ENCODE measurements at places on chromosomes 16 and 17. TPM values are rescaled to one million over a fixed set of nuclear protein-coding genes. Genes with fewer than 3 reads are reported as not detected.

- H3K27ac ChIP-seq: no peak overlapping the region
- H3K4me3 ChIP-seq: no peak overlapping the region
- H3K27me3 ChIP-seq: no peaks in the 10 kb centered on the region
- no peaks in the 10 kb centered on the region for H3K36me3 ChIP-seq
Observed at GRCh38 chr17:55004484-55004883, 35.9 kb downstream of the STXBP4 start.

DNA sequence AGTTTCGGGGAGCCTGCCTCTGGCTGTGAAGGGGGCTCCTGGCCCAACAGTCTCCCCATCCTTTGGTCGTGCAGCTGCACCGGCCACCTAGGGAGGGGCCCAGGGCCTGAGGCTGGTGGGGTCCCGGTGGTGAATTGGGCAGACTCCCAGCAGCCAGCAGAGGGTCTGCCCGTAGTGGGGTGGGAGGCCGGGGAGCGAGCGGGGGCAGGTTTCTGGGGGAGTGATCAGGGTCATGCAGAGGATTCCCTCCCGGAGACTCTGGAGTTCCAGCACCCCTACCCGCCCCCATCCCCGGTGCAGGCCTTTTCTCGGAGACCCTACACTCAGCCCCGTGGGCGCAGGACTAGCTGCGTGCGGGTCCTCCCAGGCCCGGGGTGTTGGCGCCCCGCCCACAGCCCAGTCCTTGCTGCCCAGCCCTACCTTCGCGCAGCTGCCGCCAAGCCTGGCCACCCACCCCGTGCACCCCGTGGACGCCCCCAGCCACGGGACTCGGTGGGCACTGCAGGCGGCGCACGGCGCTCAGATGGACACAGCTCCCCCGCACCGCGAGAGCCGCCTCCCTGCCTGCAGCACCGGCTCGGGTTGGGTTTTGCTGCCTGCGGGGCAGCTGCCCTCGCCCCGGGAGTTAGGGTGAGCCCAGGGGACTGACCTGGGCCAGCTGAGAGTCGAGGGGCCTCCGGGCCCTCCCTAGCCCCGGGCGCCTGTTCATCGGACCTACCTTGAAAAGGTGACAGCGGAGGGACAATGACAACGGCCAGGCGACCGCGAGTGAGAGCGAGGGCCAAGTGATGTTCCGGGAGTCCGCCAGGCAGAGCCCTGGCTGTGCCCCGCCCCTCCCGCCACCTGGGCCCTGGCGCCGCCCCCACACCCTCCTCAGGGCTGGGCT, at the start of gene GNG13:
Gene GNG13 (minus strand): TSS at position 787 of the 886 bp plus-strand sequence. CDS start 1,657 bp downstream, outside the sequence.
- H3K36me3 ChIP-seq: no peaks in the 10 kb centered on the region
- DNase-seq: no peak
- H3K27me3 ChIP-seq: peaks cover 9% of the 10 kb centered on the region
- H3K4me1 ChIP-seq: no peaks in the 10 kb centered on the region
- H3K27ac ChIP-seq: no peak within 1 kb of the TSS

GRCh38 chr17:64120159-64120810, 9.7 kb downstream of the ERN1 start:
- no peak overlapping the region for H3K4me3 ChIP-seq
- no peak for DNase-seq
- no peaks in the 10 kb centered on the region for H3K27me3 ChIP-seq
- H3K27ac ChIP-seq: no peak overlapping the region

DNA sequence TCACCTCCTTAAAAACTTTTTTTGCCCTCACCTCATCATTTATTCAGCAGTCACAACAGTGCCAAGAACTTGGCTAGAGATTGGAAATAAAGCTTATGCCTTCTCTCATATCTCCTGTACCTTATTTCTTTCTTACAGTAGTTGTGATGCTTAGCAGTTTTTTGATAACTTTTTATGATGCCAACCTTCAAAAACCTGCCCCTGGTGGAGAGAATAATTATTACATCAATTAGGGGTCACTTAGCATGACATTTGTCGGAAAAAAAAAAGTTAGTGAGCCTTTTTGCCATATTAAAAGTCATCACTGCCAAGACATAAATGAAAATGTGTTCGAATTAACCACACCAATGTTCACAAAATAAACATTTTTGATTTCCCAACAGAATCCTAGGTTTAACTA, 296.6 kb downstream of the WWOX start:
- no peaks in the 10 kb centered on the region for H3K36me3 ChIP-seq
- no peak overlapping the region for H3K4me3 ChIP-seq
- DNase-seq: no peak
- H3K27me3 ChIP-seq: no peaks in the 10 kb centered on the region
- no peak overlapping the region for H3K27ac ChIP-seq

KRTAP4-6 gene
- total RNA-seq: not detected

DNA sequence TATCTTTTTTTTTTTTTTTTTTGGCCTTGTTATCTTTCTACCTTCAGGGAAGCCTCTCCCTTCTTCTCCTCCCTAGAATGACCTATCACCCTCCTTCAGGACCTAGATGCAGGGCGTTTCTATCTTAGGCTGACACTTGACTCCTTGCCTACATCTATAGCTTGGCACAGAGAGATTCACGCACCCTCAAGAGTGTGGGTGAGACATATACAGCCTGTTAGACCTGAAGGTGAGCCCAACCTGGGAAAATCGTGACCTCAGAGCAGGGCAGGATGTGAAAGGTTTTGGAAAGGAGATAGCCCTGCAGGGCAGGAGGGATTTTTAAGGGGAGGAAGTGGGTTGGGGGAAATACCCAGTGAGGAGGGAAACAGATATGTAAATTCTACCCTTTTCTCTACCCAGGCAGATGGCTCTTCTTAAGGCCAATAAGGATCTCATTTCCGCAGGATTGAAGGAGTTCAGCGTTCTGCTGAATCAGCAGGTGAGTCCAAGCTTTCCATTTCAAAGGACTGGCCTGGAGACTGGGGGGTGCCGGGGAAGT, at the start of gene AHSP:
Gene AHSP (plus strand): TSS at position 167 of the 541 bp plus-strand sequence. CDS start 240 bp downstream, at position 407.
- no peak for DNase-seq
- no peaks in the 10 kb centered on the region for H3K27me3 ChIP-seq
- peaks cover 3% of the 10 kb centered on the region for H3K4me1 ChIP-seq
- H3K27ac ChIP-seq: peak within 1 kb of the TSS; percentile 7

DNA sequence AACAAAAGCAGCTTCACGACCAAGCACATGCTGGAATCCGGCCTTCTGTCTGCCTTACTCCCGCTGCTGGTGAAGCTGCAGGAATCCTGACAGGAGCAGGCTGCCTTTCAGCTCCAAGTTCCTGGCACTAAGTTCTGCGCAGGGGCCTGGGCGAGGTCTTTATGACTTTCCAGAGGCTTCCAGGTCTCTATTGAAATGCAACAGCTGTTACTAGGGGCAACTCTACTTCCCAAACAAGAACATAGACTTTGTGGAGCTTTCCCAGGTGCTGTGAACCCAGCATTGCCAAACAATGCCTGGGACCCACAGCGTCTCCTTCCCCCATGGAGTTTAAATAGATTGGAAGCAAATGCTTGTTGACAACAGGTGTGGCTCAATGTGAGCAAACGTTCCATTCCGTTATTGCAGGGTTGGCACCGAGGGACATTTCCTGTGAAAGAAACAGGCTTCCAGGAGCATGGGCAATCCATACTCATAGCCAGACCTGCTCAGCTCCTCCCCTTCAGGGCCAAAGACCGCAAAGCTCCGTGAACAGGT, 156.0 kb downstream of the CDH13 start:
- H3K27ac ChIP-seq: no peak overlapping the region
- no peaks in the 10 kb centered on the region for H3K4me1 ChIP-seq
- no peak for DNase-seq
- no peaks in the 10 kb centered on the region for H3K27me3 ChIP-seq
- H3K36me3 ChIP-seq: no peaks in the 10 kb centered on the region
- no peak overlapping the region for H3K4me3 ChIP-seq

GDPD3 gene
- 7.2 TPM for total RNA-seq

- H3K27ac ChIP-seq: no peak overlapping the region
- no peaks in the 10 kb centered on the region for H3K36me3 ChIP-seq
- H3K4me1 ChIP-seq: no peaks in the 10 kb centered on the region
- DNase-seq: no peak
Observed at GRCh38 chr16:17564856-17565255, 94.1 kb upstream of the XYLT1 start.

TAT gene
- total RNA-seq: not detected

DNA sequence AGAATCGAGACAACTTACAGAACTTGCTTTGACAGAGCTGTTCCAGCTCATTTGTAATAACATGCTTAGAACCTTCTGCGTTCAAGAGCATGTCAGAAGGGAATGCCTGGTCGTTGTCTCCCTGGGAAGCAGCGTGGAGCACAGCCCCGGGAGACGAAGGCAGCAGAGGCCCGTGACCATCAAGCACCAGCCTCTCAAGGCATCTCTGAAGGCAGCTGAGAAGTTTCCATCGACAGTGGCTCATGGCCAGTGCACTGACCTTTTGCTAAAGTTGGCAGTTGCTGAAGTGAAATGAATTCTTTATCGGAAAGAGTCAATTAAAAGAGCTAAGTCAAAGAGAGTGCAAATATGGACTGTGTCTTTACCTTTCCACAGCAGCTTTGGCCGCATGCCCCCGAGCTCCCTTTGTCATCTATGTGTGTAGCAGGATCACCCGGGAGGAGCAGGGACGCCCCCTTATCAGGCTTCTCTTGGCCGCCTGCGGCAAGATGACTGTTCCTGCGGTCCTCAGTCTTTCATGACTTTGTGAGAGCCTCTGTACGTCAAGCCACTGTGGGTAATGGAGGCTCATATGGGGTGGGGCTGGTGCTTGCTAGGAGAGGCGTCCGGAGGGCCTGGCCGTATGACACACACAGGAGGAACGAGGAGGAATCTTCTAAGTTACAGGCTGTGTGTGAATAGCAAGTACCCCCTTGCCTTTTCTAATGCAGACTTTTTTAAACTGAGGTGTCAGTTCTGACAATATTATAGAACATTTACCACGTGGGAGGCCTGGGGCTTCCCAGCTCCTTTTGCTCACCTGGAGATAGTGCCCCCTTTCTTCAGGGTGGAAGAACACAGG, 54.2 kb downstream of the LDHD start:
- no peak overlapping the region for H3K4me3 ChIP-seq
- peak; percentile 48 for DNase-seq
- no peaks in the 10 kb centered on the region for H3K27me3 ChIP-seq
- H3K36me3 ChIP-seq: no peaks in the 10 kb centered on the region

- H3K27ac ChIP-seq: no peak overlapping the region
- no peaks in the 10 kb centered on the region for H3K4me1 ChIP-seq
- no peak for DNase-seq
- no peaks in the 10 kb centered on the region for H3K36me3 ChIP-seq
- no peaks in the 10 kb centered on the region for H3K27me3 ChIP-seq
Observed at GRCh38 chr16:3735541-3735940, 18.2 kb upstream of the TRAP1 start.

CASKIN1 gene
- total RNA-seq: 0.10 TPM

GRCh38 chr17:40702271-40702670, 1.3 kb downstream of the KRT24 start:
- DNase-seq: no peak
- H3K27me3 ChIP-seq: no peaks in the 10 kb centered on the region
- H3K27ac ChIP-seq: no peak overlapping the region
- no peaks in the 10 kb centered on the region for H3K36me3 ChIP-seq
